Activated naive CD4-positive, alpha-beta T cell treated with anti-CD3 and anti-CD28 coated beads, Interleukin-2, amount 50 U/mL, for 16 hours (primary cell): ENCODE measurements at places on chromosomes 13 and 19.

DNA sequence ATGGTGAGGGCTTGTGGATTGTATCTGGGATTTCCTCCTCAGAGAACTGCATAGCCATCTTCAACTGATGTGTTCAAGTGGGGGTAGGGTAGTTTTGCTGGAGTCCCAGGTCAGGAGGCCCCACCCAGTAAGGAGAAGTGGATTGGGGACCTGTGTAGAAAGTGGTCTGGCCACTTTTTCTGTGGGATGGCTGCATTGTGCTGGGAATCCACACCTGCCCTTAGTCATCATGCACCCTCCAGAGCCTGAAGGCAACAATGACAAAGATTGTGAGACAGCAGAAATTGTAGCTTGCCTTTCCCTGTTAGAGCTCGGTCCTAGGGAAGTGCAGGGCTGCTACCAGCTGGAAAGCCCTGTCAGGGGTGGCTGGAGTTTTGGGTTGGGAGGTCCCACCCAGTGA is 255.4 kb downstream of the NDFIP2 start:
- no peak for DNase-seq

DNA sequence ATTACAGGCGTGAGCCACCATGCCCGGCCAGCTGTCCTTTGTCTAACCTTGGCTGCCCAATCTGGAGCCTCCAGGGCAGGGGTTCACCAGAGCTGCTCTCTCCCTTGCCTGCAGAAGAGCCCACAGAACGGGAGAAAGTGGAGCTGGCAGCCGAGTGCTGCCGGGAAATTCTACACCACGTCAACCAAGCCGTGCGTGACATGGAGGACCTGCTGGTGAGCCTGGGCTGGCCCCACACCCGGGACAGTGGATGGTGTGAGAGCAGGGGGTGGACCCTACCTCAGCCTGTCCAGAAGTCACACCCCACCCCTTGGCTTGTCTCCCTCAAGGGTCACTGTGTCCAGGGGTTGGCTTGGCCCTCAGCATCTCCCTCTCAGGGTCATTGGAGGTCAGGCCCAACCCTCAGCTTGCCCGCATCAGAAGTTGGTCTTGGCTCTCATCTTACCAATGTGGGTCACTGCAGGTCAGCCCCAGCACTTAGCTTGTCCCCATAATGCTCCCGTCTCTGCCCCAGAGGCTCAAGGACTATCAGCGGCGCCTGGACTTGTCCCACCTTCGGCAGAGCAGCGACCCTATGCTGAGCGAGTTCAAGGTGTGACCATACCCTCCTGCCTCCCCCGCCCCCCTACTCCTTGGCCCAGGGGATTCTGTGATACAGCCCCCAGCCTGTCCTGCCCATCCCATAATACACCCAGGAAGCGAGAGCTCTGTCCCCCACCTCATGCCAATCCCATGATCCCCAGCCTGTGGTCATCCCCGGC is 20.4 kb downstream of the ARHGEF1 start:
- no peak for DNase-seq

GRCh38 chr13:107685876-107686275 is 529.5 kb downstream of the LIG4 start:
- DNase-seq = no peak

DNA sequence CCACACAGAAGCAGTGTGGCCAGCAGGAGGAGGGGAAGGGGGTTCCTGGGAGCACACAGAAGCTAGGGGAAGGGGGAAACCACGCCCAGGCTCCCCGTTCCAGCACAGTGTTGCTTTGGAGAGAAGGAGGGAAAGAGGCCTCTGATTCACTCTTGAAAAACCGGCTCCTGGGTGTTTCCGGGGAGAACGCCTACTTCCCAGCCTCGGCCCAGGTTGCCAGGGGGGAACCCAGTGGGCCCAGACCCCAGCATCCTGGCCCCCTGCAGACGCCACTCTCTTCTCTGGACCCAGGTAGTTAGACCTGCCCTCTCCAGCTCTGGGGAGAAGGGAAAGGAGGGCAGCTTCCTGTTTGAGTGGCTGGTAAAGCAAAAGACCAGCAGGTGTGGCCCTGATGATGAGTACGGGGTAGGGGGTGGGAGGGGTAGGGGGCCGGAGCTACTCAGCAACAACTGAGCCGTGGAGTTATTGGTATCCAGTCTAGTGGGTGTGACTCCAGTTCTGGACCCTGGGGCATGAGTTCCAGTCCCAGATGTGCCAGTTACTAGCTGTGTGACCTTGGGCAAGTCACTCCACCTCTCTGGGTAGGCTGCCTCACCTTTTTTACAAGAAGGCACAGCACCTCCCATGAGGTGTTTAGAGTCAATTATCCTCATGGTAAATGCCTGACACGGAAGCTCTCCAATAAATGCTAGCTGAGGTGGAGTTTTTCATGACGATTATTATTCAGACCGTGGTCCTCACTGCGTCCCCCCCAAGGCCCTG is 836 bp downstream of the GIPC1 start:
- DNase-seq = no peak
